ENCODE measurements at places on chromosomes 16 and 17.

GRCh38 chr16:8867216-8867931, 1.4 kb downstream of the CARHSP1 start:
- no peak for DNase-seq

DNA sequence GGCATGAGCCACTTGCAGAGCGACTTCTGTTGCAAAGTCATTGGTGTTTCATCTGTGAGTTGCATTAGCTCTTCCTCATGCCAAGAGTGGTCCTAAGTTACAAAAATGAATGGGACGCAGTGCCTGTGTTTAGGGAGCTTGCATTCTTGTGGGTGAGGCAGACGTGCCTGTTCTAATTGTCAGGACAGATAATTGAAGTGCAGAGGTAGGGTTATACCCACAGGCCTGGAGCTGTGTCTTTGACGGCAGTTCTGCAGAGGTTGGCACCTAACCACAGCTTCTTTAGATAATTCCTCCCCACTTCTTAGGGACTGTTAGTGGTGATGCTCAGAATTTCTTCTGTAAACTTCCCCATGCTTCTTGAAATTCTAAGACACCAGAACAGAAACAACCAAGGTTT, 307.1 kb downstream of the SNX29 start:
- no peak for DNase-seq

- DNase-seq = no peak
Measured at GRCh38 chr17:17402558-17402957, 74.2 kb upstream of the MED9 start.

- DNase-seq = no peak
Measured at GRCh38 chr16:87963400-87963799, 12.2 kb downstream of the BANP start.

GRCh38 chr16:13839577-13839976, 80.4 kb upstream of the ERCC4 start:
- DNase-seq = peak; percentile 6

GRCh38 chr17:5715478-5715877, 131.2 kb upstream of the NLRP1 start:
- DNase-seq = peak; percentile 69

DNA sequence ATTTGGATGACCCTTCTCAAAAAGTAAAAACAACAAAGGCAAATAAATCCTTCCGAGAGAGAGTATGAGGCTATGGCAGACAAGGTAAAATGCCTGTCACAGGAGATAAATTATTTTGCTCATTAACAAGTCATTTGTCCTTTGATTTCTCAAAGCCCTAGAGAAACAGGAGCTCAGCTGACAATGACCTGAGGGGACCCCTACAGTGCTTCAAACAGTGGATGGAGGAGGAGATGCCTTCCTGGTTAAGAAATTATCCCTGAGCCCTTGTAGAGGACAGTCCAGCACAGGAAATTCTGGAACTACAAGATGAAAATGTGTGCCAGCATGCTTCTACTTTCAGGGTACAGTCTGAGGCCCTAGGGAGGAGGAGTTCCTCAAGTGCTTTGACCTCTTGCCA, 24.0 kb upstream of the RHBDL3 start:
- no peak for DNase-seq

DNA sequence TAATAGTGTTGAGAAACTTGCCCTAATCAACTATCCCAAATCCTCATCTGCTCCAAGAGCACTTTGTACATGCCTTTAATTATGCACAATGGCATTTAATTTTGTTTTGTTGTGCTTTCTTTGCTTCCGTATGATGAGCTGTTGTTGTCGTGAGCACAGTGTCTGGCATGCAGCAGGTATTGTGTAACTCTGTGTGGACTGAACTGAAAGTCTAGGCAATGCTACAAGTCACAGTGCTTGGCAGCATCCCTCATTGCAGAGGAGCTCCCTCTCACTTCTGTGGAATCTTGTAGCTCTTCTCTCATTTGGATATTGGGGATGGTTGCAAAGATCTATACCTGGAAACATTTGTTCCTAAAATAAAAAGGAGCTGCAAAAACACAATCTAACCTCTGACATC, 502.2 kb upstream of the CA10 start:
- no peak for DNase-seq

- DNase-seq = no peak
Measured at GRCh38 chr17:60959696-60960095, 282.0 kb downstream of the BCAS3 start.

DNA sequence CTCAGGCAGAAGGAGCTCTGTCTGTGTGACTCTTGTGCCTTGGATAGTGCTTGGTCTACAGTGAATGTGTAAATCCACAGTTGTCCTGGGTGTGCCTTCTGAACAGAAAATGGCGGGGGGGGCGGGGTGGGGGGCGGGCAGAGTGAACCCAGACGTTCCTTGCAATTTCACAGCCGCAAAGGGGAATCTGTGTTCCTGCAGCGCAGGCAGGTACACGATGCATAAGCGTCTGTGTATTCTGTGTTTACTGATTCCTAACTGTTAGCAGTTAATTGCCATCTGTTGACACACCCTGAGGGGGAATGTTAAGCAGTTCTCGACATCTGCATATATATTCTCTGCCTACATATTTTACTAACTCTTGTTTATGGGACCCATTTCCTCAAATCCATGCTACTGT, 123.5 kb upstream of the ZFHX3 start:
- DNase-seq = no peak

DNA sequence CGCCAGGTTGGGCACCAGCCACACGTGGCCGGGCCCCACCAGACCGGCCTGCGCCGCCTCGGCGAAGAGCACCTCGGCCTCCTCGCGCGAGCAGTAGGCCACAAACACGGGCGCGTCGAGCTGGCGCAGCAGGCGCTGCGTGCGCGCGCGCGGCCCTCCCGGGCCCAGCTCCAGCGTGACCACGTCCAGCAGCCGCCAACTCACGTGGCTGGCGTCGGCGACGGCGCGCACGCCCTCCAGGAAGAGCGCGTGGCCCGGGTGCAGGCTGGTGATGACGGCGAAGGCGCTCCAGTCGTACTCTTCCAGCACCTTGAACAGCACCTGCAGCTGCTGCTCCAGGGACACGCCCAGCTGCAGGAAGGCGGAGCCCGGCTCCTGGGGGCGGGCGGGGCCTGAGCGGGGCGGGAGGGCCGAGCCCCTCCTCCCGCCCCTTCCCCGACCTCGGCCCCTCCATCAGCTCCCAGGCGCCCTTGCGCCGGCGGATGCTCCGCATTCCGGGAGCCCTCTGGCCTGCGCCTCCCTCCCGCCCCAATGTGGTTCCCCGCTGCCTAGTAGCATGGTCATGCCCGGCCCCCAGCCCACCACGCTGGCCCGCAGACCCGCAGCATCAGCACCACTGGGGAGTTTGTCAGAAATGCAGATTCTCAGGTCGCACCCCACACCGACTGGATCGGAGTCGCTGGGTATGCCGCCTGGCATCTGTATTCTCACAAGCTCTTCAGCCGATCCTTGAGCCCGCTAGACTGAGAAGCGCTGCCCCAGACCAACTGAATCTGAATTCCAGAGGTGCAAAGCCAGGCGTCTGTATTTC, 7.2 kb downstream of the GRIN2C start:
- no peak for DNase-seq

DNA sequence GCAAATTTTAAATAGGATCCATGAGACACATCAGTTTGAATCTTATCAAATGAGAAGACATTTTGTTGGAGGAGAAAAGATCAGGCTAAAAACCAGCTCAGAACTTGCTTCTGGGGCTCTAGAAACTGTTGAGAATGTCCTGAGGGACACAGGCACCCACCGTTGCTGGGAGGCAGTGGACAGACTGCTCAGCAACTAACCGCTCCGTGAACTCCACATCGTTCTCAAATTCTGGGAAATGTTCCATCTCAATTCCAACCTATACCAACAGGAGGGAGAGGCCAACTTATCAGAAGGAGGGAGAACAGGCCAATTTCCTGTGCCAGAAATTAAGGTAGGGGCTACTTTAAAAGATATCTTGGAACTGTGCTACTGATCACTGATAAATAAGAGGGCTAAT, 8.3 kb downstream of the TAT start:
- no peak for DNase-seq

DNA sequence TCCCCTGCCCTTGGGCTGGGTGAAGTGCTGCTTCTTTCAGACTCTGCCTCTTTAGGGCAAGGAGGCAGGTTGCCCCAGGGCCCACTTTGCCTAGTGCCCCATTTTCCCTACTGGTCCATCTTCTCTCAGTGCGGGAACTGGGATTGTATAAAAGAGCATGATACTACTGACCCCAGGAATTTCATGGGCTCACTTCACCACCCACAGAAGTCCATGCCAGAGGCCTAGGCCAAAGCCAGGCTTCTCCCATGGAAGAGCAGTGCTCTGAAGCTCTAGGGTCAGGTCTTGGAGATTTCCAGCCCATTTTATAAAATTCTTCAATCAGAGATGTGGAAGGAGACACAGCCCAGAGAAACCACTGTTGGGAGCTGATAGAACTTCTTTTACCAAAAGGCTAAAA, 5.7 kb downstream of the CACNG1 start:
- DNase-seq = no peak

- no peak for DNase-seq
Measured at GRCh38 chr16:51968749-51969148, 578.2 kb downstream of the TOX3 start.

DNA sequence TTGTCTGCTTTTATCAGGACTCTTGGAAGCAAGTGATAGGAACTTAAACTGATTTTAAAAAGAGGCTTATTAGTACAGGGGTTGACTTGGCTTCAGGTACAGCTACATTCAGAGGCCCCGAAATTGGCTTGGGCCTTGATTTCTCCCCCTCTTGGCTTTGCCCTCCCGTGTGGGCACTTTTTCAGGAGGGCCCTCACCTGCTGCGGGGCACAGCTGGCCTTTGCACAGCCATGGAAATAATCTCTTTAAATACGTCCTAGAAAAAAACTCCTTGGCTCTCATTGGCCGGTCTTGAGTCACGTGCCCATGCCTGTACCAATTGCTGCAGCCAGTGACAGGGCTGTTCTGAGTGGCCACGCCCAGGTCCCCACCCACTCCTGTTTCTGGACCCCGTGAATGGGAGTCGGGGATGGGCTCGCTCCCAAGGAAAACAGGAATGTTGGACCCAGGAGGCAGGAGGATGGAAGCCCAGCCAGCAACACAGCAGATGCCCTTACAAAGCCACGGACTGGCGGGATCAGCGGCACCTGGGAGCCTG, 15.0 kb downstream of the CA5A start:
- no peak for DNase-seq

DNA sequence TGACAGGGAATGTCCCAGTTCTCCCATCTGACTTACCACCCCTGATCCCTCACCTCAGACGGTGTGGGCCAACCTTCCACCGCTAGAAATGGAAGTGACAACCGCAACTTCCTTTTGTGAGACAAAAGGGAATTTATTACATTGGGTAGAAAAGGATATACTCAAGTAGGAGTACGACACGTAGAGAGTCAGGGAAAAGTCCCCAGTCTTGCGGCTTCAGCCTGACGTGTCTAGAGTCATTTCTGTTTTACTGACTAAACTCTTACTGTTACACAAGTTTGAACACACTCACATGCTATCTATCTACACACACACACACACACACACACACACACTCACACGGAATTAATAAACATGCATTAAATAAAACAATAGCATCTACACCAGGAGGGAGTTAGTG, 178.9 kb downstream of the COPRS start:
- DNase-seq = peak; percentile 50

GRCh38 chr16:3608069-3608468, 3.3 kb downstream of the SLX4 start:
- DNase-seq = no peak

GRCh38 chr16:48556243-48556912, 53.6 kb downstream of the N4BP1 start:
- no peak for DNase-seq

DNA sequence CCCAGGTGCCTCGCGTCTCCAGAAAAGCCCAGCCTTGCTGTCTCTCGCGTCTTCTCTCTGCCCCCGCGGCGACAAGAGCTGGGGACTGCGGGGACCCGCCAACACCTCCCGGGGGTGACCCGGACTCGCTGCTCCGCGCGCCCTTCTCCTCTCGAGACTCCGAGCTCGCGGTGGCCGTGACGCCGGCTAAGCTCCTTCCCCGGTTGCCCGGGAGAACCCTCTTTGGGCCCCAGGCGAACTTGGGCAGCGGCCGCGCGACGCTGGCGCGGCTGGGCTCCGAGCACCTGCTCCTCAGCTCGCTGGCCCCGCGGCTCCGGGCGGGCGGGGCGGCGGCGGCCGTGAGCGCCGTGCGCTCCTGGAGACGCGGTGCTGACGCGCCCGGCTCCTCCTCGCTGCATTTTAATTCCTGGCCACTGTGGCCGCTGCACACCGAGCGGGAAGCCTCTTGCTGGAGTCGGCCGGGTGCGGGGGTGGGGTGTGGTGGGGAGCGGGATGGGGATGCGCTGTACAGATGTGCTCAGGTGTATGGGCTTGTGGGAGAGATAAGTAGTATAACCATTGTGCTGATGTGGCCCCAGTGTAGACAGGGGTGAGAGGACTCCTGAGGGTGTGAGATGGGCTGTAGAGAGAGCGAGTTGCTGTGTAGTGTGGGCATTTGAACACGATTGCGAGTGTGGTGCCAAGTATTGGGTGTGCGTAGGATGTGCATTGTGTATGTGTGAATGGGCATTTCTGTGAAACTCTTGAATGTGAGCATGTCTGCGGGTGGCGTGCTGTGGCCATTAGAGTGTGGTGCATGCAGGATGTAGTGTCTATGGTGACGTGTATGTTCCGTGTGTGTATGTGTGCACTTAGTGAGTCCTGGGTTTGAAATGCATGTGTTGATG, at the start of gene ASIC2:
Gene ASIC2 (minus strand): TSS at position 315 of the 887 bp plus-strand sequence.
- DNase-seq = no peak

DNA sequence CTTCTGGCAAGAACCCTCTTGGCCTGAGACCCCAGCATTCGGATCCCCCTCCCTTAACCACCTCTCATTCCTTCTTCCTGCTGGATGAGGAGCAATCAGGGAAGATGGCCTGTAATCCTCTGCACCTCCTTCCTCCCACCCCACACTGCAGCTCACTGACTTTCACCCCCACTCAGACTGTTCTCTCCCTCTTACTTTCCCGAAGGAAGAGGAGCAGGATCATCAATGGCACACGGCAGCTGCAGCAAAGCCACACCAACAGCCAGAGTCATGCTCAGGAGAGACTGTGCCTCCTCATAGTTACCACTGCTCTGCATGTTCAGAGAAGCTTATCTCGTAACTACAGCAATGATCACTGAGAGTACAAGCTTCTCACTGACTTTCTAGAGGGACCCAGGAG, 10.1 kb upstream of the TMEM101 start:
- no peak for DNase-seq

DNA sequence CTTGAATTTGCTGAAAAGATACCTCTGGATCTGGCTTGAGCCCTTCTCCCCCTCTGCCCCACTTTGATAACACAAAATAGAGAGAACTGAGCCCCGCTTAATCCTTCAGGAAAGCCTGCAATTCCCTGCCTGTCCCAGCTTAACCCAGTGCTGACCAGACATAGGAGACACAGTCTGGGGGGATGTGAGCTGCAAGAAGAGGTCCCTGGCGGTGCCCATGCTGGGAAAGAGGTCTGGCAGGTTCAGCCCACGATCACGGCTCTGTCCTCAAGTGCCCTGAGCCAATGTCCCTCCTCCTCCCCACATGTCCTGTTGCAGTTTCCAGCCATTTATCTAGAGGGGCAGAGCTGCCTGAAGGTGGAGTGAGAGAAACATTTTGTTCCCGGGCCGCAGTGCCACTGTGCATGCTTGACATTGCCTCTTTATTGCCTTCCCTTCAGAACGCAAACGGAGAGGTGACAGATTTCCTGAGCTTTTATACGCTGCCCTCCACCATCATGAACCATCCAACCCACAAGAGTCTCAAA, 29.0 kb downstream of the PLCD3 start:
- no peak for DNase-seq

Measured in NB4 (cell line).